ENCODE measurements at places on chromosomes 1 and 21.

- no peak for DNase-seq
Measured at GRCh38 chr1:148435406-148435805, 47.7 kb downstream of the PPIAL4G start.

DNA sequence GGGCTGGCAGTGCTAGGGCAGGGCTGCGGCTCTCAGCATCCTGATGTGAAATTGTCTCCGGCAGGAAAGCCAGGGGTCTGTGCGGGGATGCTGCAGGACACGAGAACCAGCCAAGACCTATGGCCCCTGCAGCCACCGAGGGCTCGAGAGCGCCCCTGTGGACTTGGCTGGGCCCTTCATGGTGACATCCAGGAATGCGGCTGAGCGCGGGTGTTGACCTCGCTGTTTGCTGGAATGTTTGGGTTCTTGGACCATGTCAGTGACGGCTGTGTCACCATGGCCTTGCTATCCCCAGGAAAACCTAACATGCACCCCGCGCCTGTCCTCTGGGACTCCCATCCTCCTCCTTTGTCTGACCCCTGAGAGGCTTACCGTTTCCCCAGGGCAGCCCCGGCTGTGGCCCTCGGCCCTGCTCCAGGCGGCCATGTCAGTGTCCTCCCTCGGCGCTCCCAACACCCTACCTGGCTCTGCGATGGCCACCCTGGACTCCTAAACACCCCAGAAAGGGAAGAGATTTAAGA is 14.3 kb upstream of the C1orf174 start:
- no peak for DNase-seq

- DNase-seq, result no peak
Measured at GRCh38 chr1:98557895-98558294, 103.6 kb upstream of the SNX7 start.

DNA sequence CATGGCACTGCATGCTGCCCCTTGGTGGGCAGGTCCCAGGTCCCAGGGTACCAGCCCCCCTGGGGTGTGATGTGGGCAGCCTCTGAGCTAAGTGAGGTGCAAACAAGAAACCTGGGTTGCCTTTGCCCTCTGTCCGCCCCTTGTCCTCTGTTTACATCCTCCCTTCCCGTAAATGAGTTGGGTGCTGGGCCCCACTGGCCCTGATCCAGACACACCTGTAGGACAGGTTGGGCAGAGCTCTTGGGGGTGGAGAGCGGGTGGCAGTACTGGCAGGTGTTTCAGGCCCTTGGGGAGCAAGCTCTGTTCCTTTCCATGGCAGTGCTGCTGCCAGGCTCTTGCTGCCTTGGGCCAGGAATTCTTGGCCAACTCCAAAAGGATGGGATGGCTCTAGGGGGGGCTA is 35.8 kb downstream of the ELF3 start:
- DNase-seq, result no peak

GRCh38 chr1:187338762-187339412 is 510.1 kb downstream of the PLA2G4A start:
- no peak for DNase-seq

DNA sequence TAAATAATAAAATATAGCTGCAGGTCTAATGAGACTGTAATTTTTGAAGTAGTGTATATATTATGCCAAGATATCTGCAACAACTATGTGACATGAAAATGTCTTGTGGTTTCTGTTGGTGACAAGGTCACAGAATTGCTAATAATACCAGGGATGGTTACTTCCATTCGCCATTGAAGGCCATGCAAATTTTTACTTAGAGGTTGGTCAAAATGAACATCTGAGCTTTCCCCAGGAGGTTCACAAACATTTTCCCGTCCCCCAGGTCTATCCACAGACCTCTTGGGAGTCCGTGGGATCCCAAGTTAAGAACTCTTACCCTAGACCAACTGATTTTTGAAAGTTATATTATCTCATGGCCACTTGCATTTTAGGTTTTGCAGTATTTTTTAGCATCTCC is 62.7 kb downstream of the BCL9 start:
- DNase-seq, result no peak

DNA sequence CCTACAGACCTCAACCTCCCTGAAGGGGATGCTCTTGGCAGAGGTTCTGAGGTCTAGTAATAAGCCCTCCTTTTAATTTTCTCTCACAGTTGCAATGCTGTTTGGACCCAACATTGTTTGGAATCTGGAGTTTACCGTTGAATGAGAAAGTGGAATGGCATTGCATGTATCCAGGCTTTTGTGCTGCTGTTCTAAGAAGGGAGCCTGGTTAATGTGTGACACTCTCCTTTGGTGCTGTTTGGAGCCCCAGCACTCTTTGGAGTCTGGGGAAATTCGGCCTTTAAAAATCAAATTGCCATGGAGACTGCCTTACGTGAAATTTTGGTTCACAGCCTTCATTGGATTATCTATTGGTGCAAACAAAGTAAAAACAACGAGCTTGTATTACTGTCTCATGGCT is 23.7 kb upstream of the TMEM61 start:
- DNase-seq, result no peak

- peak; percentile 98 for DNase-seq
Measured at GRCh38 chr1:40185951-40186864, 25.0 kb downstream of the RLF start.

GRCh38 chr1:54952950-54953718 is 27.3 kb upstream of the TMEM61 start:
- no peak for DNase-seq

- DNase-seq, result no peak
Measured at GRCh38 chr21:41045534-41046268, 122.3 kb upstream of the BACE2 start.

DNA sequence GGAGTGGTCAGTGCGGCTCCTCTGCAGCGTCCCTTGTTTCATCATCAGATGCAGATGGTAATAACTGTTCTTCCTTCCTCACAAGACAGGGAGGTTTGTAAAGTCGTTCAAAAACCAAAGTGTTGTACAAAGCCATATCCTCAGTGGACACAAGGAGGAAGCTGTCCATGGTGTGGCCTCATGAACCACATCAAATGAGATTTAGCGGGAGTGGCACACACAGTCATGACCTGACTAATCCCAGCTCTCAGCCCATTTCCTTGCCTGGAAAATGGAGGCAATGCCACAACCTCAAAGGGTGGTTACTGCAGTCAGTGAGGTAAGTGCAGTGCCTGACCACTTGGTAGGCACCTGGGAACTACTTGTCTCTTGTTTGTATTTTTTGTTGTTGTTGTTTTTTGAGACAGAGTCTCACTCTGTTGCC is 13.4 kb downstream of the ENTREP3 start:
- DNase-seq, result no peak

- DNase-seq, result no peak
Measured at GRCh38 chr1:22018583-22019559, 17.4 kb downstream of the CELA3A start.

DNA sequence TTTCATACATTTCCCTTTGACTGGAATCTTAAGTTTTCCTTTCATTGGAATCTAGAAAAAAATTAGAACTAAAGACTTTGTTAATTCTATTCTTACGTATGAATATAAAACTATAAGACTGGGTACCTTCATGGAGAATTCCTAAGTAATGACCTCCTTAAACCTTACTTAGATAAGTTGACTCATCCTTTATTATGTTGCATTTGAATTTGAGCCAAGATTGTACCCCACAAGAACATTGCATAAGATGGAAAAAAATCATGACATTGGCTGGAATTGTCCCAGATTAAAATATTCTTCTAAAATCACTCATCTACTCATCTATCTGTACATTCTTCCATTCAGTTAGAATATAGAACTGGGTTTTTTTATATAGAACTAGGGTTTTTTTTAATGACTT is 137.4 kb downstream of the C1orf21 start:
- no peak for DNase-seq

GRCh38 chr1:115764541-115764940 is 4.0 kb downstream of the CASQ2 start:
- DNase-seq, result peak; percentile 11

GRCh38 chr1:220887520-220888416 is 8.5 kb downstream of the HLX start:
- no peak for DNase-seq

DNA sequence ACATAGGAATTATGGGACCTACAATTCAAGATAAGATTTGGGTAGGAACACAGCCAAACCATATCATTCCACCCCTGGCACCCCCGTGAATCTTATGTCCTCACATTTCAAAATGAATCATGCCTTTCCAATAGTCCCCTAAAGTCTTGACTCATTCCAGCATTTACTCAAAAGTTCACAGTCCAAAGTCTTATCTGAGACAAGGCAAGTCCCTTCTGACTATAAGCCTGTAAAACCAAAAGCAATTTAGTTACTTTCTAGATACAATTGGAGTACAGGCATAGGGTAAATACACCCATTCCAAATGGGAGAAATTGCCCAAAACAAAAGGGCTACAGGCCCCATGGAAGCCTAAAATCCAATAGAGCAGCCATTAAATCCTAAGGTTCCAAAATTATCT is 138.9 kb downstream of the PLPPR5 start:
- DNase-seq, result no peak
